ENCODE measurements at places on chromosomes 3 and 15.
A peak's percentile ranks its signal among the peaks of the same experiment; 100 is the strongest.

DNA sequence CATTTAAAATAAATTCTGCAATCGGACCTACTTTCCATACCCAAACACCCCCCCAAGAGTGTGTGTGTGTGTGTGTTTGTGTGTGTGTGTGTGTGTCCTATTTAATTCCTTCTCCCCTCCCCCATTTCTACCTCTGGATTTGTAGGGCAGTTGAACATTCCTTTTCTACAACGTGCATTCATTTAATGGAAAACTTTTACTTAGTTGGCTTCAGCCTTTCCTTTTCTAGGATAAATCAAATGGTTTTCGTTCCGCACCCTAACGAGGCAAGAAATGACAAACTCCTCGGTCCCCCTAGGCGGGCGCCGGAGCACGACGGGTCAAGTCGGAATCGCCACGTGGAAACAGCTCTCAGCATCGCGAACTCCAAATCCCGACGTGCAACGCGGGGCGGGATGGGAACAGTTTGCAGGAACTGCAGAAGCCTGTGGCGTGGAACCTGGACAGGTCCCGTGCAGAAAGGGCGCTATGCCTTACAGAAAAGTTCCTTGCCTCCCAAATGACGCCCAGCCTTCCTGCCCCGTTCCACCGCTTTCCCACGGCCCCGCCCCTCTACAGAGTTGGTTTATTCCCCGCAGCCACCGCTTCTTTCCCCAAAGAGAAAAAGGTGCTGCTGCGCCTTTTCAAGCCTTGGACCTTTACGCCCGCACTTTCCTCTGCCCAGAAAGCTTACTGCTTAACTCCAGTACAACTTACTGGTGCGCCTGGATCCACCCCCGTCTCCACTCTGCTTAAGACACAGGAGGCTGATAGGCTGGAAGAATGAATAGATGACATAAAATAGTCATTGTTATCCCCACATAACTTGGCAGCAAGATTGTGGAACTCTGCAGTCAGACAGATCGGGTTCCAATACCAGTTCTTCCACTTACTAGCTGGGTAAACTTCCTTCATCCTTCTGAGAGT, 1.1 kb upstream of the EIF2B5 start:
- H3K27me3 ChIP-seq: no peaks in the 10 kb centered on the region
- peak overlapping the region; percentile 89 for H3K4me3 ChIP-seq
- no peaks in the 10 kb centered on the region for H3K36me3 ChIP-seq
- peak; percentile 66 for DNase-seq

DNA sequence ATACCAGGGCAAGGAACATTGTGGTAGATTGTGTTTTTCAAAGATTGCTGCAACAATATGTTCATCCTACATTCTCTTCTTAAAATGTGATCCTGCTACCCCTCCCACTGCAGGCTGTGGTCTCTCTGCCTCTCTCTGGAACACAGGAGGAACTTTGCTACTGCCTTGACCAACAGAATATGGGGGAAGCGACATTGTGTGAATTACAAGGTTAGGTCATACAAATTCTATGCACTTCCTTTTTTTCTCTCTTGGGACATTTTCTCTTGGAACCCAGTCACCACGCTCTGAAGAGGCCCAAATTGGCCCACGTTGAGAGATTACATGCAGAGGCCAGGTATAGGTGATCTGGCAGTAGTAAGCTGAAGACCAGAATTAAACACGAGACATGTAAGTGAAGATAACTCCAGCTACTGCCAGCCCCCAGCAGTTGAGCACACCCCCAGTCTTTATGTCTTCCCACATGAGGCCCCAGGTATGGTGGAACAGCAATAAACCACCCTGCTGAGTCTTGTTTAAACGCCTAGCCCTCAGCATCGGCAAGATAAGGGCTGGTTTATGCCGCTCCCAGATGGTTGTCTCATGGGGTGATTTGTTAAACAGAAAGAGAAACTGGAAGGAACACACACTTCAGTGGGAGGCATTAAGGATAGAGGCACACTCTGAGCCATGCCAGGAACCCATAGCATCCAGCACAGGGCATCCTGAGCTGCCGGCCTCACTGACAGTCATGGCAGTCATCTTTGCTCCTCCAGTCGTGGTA, 59.9 kb downstream of the FAM43A start:
- H3K36me3 ChIP-seq: no peaks in the 10 kb centered on the region
- no peaks in the 10 kb centered on the region for H3K4me1 ChIP-seq
- no peaks in the 10 kb centered on the region for H3K27me3 ChIP-seq
- no peak overlapping the region for H3K4me3 ChIP-seq
- DNase-seq: no peak

DNA sequence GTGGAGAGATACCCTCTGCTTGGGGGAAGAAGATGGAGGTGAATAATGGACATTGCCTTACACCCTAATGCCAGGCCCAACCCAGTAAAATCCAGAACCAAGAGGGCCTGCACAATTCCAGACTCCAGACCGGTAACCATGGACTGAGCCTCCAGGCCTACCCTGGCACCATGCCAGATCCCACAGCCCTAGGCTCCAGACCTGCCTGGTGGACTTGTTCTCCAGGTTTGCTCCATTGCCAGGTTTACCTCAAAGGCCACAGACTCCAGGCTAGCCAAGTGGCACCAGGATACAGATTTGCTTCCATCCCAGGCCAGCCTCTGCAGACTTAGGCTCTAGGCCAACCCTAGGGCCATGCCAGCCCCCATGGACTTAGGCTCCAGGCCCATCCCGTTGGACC, 14.0 kb downstream of the PLCH1 start:
- no peaks in the 10 kb centered on the region for H3K36me3 ChIP-seq
- no peaks in the 10 kb centered on the region for H3K27me3 ChIP-seq
- no peaks in the 10 kb centered on the region for H3K4me1 ChIP-seq
- H3K27ac ChIP-seq: no peak overlapping the region
- no peak for DNase-seq

- H3K27ac ChIP-seq: no peak overlapping the region
- H3K27me3 ChIP-seq: no peaks in the 10 kb centered on the region
- no peaks in the 10 kb centered on the region for H3K36me3 ChIP-seq
- H3K4me1 ChIP-seq: no peaks in the 10 kb centered on the region
- H3K4me3 ChIP-seq: no peak overlapping the region
These were observed 81.0 kb upstream of the KCNMB2 start for GRCh38 chr3:178455226-178455625.

GRCh38 chr3:114464548-114464947, 170.7 kb downstream of the TIGIT start:
- H3K27me3 ChIP-seq: no peaks in the 10 kb centered on the region
- no peak overlapping the region for H3K27ac ChIP-seq
- no peaks in the 10 kb centered on the region for H3K36me3 ChIP-seq
- no peak for DNase-seq
- no peaks in the 10 kb centered on the region for H3K4me1 ChIP-seq

GRCh38 chr3:123154020-123154985, 47.4 kb upstream of the SEC22A start:
- no peaks in the 10 kb centered on the region for H3K4me1 ChIP-seq
- H3K4me3 ChIP-seq: no peak overlapping the region
- no peak overlapping the region for H3K27ac ChIP-seq
- peaks cover 13% of the 10 kb centered on the region for H3K36me3 ChIP-seq

- no peak for DNase-seq
- H3K36me3 ChIP-seq: no peaks in the 10 kb centered on the region
- H3K27me3 ChIP-seq: no peaks in the 10 kb centered on the region
- H3K27ac ChIP-seq: no peak overlapping the region
- peaks cover 8% of the 10 kb centered on the region for H3K4me1 ChIP-seq
These were observed 324.7 kb downstream of the SHQ1 start for GRCh38 chr3:72523429-72524151.

GRCh38 chr3:74801924-74802323, 187.5 kb upstream of the CNTN3 start:
- no peaks in the 10 kb centered on the region for H3K4me1 ChIP-seq
- H3K27ac ChIP-seq: no peak overlapping the region
- no peaks in the 10 kb centered on the region for H3K27me3 ChIP-seq
- H3K36me3 ChIP-seq: no peaks in the 10 kb centered on the region

DNA sequence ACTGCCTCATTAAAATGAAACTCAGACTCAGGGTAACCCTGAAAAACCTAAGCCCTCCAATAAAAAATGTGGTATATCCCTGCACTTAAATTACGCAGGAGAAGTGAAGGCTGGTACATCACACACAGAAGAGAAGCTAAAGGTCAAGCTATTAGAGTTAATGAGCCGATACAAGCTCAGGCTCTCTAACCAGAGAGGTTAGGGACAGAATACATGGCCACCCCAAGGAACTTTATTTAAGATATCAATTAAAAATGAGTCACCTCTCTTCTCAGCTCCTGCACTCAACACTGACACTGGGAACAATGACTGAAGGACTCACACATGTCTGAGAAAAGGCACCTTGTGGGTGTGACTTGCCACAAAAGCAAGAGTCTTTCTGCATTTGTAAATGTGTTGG, 800.6 kb upstream of the CFAP20DC start:
- no peaks in the 10 kb centered on the region for H3K36me3 ChIP-seq
- no peak for DNase-seq
- H3K4me1 ChIP-seq: no peaks in the 10 kb centered on the region

- no peaks in the 10 kb centered on the region for H3K4me1 ChIP-seq
- no peaks in the 10 kb centered on the region for H3K27me3 ChIP-seq
- no peak for DNase-seq
- no peak overlapping the region for H3K4me3 ChIP-seq
These were observed 259.0 kb downstream of the MECOM start for GRCh38 chr3:169404520-169404890.
